Right kidney (tissue), 9 donors: ENCODE measurements at places on chromosomes 3 and 15.

DNA sequence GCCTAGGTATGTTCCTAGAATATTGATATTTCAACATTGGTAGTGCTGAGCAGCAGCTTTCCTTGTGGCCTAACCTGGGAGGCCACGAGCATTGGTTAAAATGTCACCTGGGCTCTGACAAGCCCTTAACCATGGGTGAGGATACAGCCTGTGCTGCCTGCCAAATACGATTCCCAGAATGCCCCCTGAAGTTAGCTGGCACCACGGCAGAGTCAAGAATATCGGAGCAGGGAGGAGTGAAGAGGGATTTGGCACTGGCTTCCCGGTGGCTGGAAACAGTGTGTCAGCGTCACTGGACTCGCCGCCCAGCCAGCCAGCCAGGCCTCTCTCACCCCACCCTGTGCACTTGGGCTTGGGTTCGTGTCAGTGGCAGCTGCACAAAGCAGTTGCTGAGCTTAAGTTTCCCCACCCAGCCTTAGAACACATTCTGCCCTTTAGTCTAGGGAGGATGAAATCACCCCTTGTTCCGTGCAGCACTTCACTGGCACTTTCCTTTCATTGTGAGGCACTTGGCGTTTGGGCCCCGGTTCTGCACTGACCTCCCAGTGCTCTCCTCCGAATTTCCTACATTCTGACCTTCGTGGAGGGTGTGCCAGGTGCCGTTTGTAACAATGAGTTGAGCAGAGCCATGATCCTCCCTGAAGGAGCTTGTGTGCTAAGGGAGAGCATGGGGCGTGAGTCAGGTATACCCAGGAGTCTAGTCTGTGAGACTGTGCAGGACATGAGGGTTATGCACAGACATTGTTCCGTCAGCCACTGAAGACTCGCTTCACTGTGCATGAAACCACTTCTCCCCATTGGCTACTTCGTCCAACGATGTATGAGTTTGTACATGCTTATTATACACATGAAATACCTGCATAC lies 152.8 kb upstream of the BHLHE40 start:
- no peak for DNase-seq

- no peak for DNase-seq
Measured at GRCh38 chr3:100269410-100270214, 8.8 kb downstream of the TBC1D23 start.

DNA sequence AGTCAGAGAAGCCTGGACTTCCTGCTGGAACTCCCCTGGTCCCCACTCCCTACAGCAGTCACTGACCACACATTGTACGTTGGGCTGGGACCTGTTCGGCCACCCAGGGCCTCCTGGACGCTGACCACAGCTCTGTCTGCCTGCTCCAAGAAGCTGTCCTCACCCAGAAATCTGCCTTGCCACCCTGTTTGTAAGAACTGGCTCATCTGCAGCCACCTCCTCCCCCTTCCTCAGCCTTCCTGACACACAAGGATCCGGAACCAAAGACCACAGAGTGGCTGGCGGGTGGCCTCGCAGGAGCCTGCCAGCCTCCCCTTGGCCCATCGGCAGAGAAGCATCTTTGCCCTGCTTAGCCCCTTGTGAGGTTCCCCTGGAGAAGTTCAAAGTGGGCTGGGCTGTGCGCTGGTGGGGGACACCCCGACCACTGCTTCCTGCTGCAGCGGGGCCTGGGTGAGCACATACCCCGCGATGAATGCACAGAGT lies 91.9 kb downstream of the PCSK6 start:
- DNase-seq, result no peak

GRCh38 chr15:64216730-64217428 lies 54.1 kb upstream of the PPIB start:
- DNase-seq, result no peak

DNA sequence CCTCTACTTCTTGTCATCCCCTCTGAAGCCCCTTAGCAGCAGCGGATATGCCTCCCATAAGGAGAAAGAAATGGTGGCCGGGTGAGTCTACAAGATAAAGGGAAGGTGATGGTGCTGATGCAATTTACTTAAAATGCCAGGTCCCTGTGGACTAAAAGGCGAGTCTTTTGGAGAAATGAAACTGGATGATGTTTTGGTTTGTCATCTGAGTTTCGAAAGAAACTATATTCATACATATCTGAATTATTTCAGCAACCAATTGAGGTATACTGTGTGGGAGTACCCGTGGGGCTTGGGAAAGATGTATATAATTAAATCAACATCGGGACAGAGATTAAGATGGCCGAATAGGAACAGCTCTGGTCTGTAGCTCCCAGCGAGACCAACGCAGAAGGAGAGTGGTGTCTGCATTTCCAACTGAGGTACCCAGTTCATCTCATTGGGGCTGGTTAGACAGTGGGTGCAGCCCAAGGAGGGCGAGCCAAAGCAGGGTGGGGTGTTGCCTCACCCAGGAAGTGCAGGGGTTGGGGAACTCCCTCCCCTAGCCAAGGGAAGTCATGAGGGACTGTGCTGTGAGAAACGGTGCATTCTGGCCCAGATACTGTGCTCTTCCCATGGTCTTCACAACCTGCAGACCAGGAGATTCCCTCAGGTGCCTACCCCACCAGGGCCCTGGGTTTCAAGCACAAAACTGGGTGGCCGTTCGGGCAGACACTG lies 210.6 kb upstream of the CHRM5 start:
- DNase-seq, result no peak

GRCh38 chr15:99738021-99738847 lies 5.0 kb upstream of the LYSMD4 start:
- no peak for DNase-seq

DNA sequence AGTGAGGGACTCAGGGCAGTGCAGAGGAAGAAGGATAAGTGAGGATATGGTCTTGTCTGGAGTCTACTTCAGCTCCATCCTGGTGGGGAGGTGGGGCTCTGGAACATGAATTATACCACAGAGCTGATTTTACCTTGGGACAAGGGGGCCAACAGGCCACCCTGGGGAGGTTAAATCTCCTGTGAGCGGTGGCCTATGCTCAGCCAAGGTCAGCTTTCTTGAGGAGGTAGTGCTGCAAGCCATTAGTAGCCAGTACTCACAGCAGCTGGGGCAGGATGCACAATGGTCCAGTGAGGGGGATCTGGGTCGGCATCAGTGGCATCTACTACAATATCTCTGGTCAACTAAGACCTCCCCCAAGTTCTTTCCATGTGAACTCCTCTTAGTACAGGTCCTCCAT lies 49.7 kb downstream of the XYLB start:
- DNase-seq, result no peak

DNA sequence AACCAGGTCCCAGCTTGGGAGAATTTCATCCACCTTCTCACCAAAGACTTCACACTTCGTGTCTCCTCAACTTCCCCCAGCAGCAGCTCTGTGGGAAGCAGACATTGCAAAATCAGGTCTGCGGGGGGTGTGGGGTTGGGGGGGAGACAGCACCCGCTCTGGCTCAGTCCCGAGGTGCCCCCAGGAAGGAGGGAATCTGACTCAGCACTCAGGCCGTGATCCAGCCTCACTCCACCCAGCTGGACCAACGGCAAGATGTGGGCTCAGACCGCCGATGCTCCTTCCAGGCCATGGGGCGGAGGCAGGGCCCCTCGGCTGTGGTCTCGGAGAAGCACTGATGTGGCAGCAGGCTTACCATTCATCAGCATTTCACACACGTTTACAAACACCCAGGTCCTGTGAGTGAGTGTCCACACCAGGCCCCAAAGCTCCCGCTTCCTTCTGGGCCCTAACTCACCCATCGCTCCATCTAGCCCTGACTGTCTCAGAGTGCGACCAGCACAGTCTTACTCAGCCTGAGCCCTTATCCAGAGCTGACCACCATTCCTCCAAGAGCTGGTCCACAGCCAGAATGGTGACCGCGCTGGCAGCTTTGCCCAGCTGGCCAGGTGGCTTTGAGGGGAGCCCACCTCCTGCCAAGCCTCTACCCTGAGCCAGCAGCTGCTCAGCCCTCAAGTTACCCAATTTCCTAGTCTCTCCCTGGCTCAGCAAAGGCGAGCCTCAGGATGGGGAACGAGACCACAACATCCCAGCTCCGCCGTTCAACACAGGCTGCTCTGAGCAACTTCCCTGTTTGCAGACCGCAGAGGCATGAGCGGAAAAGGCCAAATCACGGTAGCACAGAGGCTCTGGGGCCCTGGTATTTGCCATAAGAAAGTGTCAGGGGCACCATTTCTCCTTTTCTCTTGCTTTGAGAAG lies 3.3 kb downstream of the STAB1 start:
- DNase-seq, result no peak

DNA sequence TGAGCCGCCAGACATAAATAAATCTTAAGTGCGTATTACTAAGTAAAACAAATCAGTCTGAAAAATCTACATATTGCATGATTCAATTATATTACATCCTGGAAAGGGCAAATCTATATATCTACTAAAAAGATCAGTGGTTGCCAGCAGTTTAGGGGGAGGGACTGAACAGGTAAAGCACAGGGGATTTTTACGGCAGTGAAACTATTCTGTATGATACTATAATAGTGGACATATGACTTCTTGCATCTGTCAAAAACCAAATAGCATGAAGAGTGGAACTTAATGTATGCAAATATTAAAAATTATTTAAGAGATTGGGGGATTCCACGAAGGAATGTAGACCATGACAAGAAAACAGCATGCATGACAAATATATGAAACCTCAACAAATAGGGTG lies 111.6 kb downstream of the MYO9A start:
- no peak for DNase-seq

GRCh38 chr3:66344848-66345578 lies 124.2 kb downstream of the SLC25A26 start:
- DNase-seq, result no peak

- peak; percentile 77 for DNase-seq
Measured at GRCh38 chr3:65597226-65597951, 441.3 kb downstream of the MAGI1 start.

- DNase-seq, result no peak
Measured at GRCh38 chr3:58556761-58557221, 19.8 kb upstream of the ACOX2 start.

- no peak for DNase-seq
Measured at GRCh38 chr3:20353286-20353685, 167.3 kb upstream of the SGO1 start.

- DNase-seq, result no peak
Measured at GRCh38 chr3:61796088-61796680, 234.8 kb downstream of the PTPRG start.

GRCh38 chr3:99659951-99660350 lies 21.6 kb downstream of the COL8A1 start:
- no peak for DNase-seq

DNA sequence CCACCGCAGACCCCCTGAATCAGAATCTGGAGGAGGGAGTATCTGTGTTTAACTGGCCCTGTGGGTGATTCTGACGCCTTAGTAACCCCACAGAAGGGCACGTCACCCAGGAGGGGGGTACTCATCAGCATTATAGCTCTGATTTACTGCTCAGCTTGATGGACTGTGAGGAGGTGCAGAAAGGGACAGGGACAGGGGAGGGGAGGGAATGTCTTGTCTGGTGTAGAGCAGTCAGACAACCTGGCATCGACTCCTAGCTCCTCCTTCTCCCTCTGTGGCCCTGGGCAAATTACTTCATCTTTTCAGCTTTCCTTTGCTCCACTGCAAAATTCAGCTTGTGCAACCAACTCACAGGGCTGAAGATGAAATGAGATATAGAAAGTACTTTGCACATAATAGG lies 42.3 kb upstream of the GLCE start:
- peak; percentile 31 for DNase-seq

- DNase-seq, result no peak
Measured at GRCh38 chr15:89993349-89993748, 7.8 kb upstream of the ZNF710 start.

DNA sequence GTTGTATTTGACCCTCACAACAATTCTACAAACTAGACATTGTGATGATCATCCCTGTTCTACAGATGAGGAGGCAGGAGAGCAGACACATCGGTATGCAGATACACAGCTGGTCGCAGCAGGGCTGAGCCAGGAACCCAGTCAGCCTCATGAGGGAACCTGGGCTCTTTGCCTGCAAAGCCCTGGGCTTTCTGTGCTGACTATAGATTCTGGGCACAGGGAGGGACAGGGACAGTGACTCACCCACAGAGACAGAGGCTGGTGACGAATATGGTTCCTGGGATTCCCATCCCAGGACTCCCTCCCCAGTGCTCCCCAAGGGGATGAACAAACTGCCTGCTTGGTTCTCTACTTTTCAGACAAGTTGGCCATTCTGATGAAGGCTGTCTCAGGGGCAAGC lies 3.8 kb upstream of the CAMP start:
- DNase-seq, result no peak

DNA sequence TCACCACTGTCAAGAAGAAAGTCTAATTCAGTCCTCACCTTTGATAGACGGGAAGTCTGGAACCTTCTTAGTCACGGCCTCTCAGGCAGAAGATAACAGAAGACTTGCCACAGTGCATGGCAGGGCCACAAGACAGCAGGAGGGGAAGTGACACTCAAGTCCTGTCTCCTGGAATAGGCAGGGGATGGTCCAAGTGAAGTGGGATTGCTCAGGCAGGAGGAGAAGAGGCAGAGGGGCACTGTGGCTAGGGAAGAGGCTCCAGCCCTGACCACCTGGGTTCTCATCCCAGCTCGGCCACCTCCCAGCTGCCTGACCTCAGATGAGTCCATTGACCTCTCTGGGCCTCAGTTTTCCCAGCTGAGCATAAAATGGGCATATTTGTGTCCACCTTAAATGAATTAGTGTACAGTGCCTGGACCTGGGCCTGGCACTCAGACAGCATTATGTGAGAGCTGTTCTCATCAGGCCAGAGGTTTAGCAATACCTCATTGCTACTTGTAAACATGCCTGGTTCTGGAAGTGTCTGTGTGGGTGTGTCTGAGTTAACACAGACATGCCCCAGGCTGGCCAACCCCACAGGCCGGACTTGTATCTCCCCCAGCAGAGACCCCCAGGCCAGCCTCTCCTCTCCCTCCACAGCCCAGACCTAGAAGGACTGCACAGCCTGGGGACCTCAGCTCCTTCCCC lies 11.5 kb upstream of the PCSK6 start:
- DNase-seq, result no peak

GRCh38 chr3:188680189-188680588 lies 491.6 kb upstream of the TPRG1 start:
- no peak for DNase-seq

GRCh38 chr15:43446344-43446743 lies 46.6 kb downstream of the TP53BP1 start:
- DNase-seq, result no peak

DNA sequence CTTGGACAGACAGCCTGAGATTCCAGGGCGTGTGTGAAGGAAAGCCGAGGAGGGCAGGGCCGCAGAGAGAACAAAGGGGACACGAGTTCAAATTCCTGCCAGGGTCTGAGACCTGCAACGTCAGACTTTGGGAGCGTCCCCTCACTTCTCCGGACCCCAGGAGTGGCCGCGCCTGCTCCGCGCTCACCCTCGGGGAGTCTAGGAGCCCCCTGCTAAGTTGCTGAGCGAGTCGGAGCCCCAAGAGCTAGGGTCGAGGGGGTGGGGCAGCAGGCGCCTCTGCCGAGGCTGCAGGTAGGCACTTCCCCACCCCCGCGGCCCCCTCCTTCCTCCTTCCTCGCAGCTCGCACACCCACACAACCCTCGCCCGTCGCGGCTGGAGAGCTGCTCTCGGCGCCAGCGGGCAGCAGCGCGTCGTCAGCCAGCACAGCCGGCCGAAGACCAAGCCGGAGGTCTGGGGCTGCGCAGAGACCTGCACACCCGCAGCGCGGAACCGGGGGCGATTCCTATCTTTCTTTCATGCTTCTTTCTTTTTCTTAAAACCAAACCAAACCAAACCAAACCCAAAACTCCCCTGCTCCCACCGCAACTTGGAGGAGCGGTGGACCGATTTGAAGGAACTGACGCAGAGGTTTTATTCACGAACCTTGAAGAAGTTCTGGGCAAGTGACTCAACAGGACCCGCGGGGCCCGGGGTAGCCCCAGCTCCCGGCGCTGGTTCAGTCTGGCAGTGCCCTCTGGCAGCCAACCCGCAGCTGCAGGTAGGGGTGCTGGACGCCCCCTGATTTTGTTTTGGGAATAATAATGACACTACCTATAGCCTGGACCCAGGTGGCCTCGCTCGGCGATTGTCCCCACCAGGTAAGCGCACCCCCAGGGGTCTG lies at the start of gene ANKRD34C:
Gene ANKRD34C (plus strand): TSS at position 352 of the 881 bp plus-strand sequence. CDS start 10,563 bp downstream, outside the sequence.
- DNase-seq, result peak; percentile 27
